Inflammatory macrophage treated with lipopolysaccharide for 1 hour (primary cell): ENCODE measurements at places on chromosomes 16 and 17.

DNA sequence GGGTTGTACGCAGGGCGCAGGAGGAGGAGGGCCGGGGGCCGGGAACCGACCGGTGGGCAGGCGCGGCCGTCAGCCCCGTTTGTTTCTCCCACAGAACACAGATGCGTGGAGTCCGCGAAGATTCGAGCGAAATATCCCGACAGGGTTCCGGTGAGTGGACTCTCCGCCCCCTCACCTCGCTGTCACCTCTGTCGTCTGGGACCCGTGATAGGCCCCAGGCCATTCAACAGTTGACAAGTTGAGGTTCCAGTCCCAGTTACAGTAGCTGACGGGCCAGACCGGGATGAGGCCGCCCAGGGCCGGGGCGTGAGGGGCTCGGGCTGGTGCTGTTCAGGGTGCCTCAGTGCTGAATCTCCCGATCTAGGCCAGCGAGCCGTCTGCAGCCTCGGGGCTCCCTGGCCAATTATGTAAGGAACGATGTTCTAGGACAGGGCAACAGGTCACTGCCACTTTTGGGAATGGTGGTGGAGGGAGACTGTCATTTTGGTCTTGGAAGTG, 628 bp downstream of the GABARAPL2 start:
- no peak for DNase-seq

- DNase-seq: no peak
Observed at GRCh38 chr16:55479430-55480140, 587 bp downstream of the MMP2 start.

- no peak for DNase-seq
Observed at GRCh38 chr17:37147301-37147812, 198.6 kb downstream of the AATF start.

GRCh38 chr17:81573794-81574642, 21.9 kb upstream of the FAAP100 start:
- DNase-seq: no peak
